ENCODE measurements at places on chromosomes 7 and 10.
A peak's percentile ranks its signal among the peaks of the same experiment; 100 is the strongest.

DNA sequence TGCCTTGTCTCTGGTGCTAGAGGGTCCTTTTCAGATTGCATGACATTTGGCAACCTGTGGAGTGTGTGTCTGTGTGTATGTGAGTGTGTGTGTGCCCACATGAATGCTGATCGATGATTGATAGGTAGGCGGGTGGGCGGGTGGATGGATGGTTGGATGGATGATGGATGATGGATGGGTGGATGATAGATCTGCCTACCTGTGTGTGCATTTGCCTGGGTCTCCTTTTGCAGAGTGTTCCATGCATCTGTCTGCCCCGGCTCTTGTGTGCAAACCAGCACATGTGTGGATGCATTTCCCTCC is 99.8 kb downstream of the RGS10 start:
- DNase-seq = no peak

DNA sequence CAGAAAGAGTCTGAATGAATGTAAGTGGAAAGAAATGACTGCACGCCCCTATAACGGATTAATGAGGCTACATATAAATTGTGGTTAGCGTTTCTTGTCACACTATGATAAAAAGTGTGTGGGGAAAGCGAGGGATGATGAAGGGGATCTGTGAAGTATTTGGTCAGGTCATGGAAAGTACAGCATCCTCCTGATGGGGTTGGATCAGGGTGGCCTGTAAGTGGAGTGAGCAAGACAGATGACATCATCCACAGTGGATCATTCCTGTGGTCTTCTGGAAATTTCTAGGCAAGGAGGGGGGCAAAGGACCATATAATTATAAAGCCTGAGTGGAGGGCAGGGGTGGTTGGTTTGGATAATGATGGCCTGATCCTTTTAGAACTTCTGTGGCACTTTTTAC is 606.0 kb downstream of the INHBA start:
- DNase-seq = no peak

DNA sequence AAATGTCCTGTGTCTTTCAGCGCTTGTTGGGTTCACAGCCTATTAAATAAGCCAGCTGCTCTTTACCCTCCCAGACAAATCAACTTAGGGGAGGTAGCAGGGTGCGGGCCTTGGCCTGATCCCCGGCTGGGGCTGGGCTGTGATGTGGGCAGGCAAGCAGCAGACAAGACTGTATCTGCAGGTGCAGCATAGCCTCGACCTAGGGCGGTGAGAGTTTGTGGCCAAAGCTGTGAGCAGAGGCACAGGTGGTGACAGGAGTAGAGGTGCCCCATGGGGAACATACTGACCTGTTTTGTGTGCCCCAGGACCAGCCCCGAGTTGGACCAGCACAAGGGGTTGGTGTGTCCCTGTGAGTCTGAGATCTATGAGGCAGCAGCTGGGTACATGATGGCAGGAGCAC is 885.4 kb downstream of the ZNF37A start:
- no peak for DNase-seq

DNA sequence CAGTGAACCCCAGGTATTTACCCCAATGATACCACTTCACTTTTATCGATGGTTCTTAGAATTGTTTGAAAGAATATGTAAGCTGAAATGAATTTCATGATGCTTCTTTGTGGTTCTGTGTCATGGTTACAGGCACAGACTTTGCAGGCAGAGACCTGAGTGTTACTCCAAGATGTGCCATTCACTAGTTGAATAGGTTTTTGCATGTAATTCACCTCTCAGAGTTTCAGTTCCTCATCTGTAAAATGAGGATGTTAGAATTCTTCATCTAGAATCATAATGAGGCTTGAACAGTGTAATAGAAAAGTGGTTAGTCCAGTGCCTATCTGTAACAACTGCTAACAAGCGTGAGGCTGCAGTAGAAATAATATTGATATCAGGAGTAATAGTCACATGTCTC is 54.6 kb downstream of the VSTM2A start:
- DNase-seq = no peak

GRCh38 chr10:86113983-86114382 is 252.6 kb downstream of the GRID1 start:
- no peak for DNase-seq

GRCh38 chr10:18456984-18457383 is 194.4 kb downstream of the NSUN6 start:
- DNase-seq = no peak

DNA sequence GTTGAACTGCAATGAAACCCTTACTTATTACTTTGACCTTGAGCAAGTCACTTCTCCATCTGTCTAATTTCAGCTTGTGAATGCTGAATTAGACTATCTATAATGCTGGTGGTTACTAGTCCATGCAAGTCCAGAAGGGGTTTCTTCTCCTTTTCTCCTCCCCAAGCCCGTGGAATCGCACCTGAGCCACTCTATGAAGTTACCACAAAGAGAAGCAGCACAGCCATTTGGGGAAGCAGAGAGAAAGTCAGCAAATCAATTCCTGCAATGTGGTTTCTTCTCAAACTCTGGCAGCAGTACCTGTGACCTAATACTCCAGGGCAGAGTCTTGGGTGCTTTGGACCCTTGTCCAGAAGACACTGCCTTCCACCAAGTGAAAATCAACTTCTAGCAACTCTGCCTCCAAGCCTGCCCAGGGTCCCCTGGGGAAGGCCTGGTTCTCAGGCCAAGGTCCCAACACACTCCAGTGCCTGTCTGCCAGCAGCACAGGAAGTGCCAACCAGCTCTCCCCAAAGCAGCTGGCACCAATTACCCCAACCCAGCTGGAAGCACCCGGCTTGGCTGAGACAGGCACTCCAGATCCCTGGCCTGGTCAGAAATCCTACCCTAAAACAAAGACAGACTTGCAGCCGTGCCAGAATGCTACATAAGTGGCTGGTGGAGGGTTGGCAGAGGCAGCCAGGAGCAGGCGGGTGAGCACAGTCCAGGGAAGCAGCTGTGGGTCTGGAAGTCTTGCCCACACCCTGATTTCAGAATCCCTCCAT is 200.3 kb downstream of the LSM5 start:
- peak; percentile 89 for DNase-seq

- DNase-seq = no peak
These were observed 56.1 kb upstream of the TRUB1 start for GRCh38 chr10:114881901-114882300.

- no peak for DNase-seq
These were observed 5.8 kb downstream of the MACC1 start for GRCh38 chr7:20211376-20211775.

GRCh38 chr10:126097558-126098225 is 201.3 kb downstream of the FANK1 start:
- DNase-seq = no peak

GRCh38 chr7:125090596-125090995 is 161.0 kb upstream of the POT1 start:
- DNase-seq = no peak

DNA sequence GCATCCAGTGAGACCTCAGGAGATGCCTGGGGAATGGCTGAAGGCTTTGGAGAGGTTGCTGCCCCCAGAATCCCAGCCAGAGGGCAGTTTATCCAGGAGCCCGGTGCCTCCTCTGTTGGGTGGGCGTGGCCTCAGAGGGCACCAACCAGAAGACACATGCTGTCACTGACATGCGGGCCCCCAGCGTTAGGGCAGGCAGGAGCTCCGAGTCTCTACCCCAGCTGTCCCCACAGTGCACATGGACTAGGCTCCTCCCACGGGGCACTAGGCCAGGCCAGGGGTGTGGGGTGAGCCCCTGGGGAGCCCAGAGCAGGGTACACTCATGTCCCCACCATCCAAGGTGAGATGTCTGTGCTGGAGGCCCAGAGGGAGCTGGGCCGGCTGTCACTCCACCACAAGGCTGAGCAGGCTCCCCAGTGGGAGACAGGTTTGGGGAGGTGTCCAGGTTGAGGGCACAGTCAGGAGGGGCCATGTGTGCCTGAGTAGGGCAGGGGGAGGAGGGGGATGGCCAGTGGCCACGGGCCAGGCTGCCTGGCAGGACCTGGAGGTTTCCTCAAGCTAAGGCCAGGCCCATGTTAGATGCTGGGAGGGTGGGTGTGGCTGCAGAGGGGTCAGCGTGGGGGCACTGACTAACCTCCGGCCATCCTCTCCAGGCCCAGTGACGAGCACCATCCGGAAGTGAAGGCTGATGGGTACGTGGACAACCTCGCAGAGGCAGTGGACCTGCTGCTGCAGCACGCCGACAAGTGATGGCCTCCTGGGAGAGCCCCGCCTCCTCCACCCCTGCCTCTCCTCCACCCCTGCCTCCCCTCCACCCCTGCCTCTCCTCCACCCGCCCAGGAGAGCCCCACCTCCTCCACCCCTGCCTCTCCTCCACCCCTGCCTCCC is 131.3 kb downstream of the FAM53B start:
- DNase-seq = no peak

GRCh38 chr7:333393-333764 is 43.4 kb downstream of the FOXL3 start:
- DNase-seq = no peak

DNA sequence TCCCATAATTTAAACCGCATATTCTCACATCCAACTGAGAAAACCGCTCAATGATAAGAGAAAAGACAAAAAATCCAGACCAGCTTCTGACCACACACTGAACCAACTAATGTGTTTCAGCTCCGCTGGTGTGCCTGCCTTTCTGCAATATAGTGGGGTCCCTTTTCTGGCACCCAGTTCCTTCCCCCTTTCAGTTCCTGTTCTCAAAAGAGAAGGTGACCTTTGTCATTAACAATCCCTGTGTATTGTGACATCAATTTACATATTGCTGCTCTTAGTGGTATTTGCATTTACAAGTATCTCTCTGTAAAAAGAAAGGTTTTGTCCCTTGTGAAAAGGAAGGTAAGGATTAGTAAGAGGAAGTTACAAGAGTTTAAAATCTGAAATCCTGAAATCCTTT is 1.4 kb downstream of the PPP1R17 start:
- no peak for DNase-seq

DNA sequence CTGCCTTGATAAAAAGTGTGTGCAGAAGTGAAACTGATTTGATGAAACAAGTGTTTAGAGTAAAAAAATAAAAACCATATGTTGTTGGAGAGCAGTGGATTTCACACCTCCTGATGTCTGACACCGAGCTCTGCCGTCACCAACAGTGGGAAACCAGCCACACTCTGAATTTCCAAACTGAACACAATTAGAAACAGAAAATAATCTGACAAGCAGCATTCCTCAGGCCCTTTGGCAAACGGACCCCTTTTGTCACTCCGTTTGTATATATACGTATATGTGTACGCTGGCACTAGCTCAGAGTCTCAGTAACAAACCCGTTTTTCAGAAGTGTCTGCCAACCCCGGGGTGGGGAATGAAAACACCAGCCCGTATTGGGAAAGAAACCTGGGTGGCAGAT is 32.4 kb downstream of the TACC2 start:
- DNase-seq = no peak

GRCh38 chr10:124957404-124957947 is 15.6 kb downstream of the ZRANB1 start:
- DNase-seq = no peak

DNA sequence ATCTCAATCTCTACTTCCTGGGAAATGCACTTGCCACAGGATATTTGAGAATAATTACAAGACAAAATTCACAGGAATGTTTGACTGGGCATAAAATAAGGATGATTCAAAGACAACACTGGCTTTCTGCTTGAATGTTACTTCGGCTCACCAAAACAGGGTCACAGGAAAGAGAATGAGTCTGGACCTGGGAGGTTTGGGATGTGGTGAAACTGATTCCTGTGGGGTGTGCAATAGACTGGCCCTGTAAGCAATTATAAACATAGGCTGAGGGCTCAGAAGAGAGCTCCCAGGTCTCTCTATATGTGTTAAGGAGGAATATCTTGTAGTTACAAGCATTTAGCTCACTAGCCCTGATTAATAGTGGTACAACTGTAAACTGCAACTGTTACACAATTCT is 613.9 kb upstream of the CELF2 start:
- DNase-seq = no peak

Measured in NCI-H1105 (cell line).